Stimulated activated CD8-positive, alpha-beta memory T cell treated with anti-CD3 and anti-CD28 coated beads, Interleukin-2, amount 100 ng/mL, for 48 hours (primary cell): ENCODE measurements at places on chromosomes 4 and X.

- DNase-seq, result no peak
Observed at GRCh38 chr4:138788267-138788790, 227.3 kb upstream of the NOCT start.

DNA sequence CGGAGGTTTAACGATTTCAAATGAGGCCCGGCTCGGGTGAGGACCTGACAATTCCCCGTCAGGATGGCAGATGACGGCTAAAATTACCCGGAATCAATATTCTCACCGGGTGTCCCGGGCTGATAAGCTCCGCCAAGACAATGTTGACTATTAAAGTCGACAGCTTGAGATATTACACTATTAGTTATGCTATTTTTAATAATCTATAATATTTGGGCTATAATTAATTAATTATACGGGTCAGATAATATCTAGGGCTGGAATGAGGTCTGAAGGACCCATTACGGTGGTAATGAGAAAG, 9.4 kb upstream of the NKX1-1 start:
- no peak for DNase-seq

DNA sequence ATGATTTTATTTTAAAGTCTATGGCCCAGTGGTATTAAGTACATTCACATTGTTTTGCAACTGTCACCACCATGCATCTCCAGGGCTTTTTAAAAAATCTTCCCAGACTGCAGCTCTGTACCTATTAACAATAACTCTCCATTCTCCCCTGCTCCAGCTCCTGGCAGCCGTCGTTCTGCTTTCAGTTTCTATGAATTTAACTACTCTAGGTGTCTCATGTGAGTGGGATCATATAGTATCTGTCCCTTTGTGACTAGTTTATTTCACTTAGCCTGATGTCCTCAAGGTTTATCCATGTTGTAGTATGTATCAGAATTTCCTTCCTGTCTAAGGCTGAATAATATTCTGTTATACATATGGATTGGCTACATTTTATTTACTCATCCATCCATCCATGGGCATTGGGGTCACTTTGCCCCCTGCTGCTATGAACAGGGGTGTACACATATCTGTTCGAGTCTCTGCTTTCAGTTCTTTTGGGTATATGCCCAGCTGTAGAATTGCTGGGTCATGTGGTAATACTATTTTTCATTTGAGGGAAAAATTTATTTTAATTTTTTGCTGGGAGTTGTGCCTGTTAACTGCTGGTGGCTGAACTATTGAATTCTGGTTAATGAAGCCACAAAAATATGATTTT, 131.3 kb downstream of the ARHGAP10 start:
- no peak for DNase-seq

DNA sequence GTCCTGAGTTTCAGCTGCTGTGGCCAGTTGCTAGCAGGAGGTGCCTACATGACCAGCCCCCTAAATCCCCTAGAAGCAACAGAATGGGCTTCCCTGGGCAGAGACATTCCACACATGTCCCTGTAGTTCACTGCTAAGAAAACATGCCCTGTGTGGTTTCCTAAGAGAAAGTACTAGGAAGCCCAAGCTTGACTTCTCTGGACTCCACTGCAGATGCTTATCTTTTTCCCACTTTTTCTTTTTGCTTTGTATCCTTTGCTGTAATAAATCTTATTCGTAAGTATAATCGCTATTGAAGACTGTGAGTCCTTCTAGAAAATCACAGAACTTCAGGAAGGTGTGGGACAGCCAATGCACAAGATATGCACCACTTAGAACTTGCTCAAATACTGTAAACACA, 15.6 kb downstream of the RPGR start:
- DNase-seq, result no peak

GRCh38 chr4:13968723-13969122, 341.2 kb upstream of the BOD1L1 start:
- DNase-seq, result no peak

GRCh38 chrX:75115707-75116413, 40.2 kb downstream of the ABCB7 start:
- no peak for DNase-seq

GRCh38 chr4:1362046-1362445, 15.0 kb downstream of the UVSSA start:
- DNase-seq, result no peak

DNA sequence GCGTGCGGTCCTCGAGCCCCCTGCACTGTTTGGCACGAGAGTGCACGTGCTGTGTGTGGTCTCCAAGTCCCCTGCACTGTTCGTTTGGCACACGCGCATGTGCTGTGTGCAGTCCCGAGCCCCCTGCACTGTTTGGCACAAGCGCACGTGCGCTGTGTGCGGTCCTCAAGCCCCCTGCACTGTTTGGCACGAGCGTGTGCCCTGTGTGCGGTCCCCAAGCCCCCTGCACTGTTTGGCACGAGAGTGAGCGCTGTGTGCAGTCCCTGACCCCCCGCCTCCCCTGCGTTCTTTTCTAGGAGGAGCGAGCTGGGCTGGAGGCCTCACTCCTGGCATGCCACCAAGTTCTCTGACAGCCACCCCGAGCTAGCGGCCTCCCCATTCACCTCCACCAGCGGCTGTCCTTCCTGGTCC, 76.5 kb upstream of the CLDN34 start:
- DNase-seq, result no peak

DNA sequence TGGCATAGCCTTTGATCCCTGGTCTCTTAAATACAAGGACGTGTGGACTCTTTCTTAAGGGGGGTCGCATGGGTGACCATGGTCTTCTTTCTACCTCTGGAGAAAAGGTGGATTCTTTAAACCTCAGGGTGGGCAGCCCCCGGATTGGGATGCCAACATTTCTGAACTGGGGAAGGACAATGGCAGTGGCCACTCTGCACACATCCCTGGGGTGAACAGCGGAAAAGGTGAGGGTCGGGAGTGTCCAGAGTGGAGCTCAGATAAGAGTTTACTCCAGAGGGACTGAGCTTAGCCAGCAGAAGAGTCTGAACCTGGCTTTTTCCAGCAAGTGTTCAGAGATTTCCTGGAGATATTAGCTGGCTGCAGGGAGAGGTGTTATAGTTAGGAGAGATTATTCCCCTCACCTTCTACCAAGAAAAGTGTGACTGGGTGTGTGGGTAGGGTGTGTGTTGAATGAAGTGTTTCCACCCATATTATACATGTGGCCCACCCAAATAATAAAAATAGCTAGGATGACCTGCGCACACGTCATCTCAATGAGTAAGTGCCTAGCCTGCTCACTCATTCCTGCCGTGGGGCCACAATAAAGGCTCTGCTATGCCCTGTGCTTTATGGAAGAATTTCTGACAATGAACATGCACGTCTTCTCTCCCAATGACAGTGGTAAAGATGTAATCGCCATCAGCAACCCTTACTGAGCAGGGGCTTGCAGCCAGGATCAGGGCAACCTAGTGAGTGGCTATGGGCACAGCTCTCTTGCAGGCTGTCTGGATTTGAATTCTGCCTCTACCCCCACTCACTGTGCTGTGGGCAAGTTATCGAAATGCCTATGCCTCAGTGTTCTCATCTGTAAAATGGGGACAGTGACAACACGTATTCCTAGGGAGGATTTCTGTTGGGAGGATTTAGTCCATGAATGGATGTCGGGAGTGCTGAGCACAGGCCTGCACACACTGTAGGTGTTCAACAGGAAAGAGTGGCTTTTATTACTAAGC, 76.6 kb downstream of the SLC2A9 start:
- no peak for DNase-seq

GRCh38 chr4:113050371-113050755, 910 bp downstream of the ANK2 start:
- DNase-seq, result no peak

DNA sequence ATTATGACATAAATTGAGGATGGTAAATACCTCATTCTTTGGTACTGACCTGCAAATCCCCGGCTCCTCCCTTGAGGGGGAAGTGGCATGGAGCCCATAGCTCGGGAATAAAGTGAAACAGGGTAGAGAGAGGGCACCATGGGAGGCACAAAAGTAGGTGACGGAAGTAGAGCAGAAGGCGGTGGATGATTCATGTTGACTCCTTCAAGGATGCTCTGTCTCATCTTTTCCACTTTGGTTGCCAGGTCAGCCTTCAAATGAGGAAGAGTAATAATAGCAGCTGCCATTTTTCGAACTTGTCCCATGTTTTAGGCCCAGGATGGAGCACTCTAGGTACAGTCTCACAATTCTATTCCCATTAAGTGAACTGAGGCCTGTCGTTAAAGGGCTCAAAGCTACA, 41.4 kb upstream of the PHF8 start:
- DNase-seq, result no peak

GRCh38 chr4:187908079-187908561, 87.5 kb upstream of the ZFP42 start:
- DNase-seq, result no peak

- no peak for DNase-seq
Observed at GRCh38 chrX:42577936-42578470, 200.0 kb downstream of the PPP1R2C start.

- no peak for DNase-seq
Observed at GRCh38 chr4:14309431-14309830, 681.9 kb upstream of the BOD1L1 start.

DNA sequence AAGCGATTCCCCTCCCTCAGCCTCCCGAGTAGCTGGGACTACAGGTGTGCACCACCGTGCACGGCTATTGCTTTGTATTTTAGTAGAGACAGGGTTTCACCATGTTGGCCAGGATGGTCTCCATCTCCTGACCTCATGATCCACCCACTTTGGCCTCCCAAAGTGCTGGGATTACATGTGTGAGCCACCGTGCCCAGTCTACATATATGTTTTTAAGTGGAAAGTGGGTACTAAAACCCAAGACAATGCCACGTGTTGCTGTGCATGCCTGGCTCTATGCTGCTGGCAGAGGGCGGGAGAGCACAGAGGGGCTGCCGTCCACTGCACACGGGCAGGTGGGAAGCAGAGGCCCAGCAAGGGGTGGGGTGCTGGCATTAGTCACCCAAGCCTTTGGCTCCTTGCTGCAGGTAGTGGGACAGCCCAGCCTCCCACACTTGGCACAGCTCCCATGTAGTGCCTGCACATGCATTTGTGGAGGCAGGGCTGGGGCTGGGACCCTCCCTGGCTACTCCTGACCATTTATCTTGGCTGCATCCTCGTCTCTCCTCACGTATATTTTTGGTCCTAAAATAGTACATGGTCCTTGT, 3.5 kb downstream of the EMD start:
- no peak for DNase-seq

DNA sequence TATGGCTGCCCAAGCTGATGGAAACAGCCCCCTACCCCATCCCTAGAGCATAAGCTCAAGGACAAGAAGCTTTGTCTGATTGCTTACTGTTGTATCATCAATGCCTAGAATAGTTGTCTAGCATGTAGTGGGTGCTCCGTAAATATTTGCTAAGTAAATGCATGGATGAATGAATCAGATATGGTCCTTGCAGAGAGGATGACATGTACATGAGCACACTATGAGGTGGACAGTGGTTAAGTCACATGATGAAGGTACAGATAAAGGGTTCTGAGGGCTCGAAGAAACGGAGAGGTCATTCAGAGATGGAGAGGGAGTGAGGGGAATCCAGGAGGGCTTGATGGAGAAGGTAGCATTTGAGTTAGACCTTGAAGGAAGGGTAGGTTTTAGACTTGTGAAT, 214.2 kb downstream of the RBMX2 start:
- DNase-seq, result no peak

- DNase-seq, result no peak
Observed at GRCh38 chr4:158782551-158783360, 13.9 kb downstream of the FNIP2 start.

- no peak for DNase-seq
Observed at GRCh38 chr4:86451560-86452330, 91.9 kb upstream of the MAPK10 start.

GRCh38 chrX:38701073-38701472, 100.2 kb upstream of the MID1IP1 start:
- DNase-seq, result no peak

DNA sequence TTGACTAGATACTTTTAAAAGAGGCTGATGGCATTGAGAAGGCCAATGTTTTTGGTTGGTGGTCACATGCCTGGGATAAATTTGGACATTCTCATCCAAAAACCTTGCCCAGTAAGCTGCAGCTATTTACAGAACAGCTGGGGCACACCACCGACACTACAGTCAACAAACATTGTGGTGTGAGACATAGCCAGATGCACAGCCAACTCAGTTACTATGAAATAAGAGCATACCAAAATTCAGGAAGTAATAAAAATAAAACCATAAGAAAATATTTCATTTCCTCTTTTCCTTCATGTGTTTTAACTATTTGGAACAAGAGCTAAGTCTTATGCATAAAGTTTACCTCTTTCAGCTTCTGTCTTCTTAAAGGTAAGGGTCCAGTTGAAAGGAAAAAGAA, 8.8 kb downstream of the PPM1K start:
- no peak for DNase-seq

DNA sequence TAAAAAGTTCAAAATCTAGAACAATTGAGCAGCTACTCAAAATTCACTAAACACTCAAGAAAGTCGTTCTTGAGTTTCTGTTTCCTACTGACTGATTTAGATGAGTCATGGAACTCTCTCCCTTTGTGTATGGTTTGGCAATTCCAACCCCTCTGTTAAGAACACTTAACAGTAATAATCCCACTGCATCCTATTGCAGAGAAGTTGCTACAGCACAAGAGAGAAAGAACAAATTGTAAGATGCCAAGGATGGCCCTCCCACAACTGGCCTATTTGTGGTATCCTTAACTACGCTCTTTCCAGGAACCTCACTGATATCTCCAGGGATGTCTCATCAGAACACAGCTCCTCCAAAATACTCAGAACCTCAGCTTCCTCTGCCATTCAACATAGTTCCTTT, 701.8 kb upstream of the TENM3 start:
- DNase-seq, result no peak
